Bronchial smooth muscle cell (primary cell): ENCODE measurements at places on chromosomes 12 and 14. TPM values are rescaled to one million over a fixed set of nuclear protein-coding genes. Genes with fewer than 3 reads are reported as not detected.

Gene PHETA1
- 3.9 and 5.8 TPM in 2 replicates for total RNA-seq

Gene SERPINA4
- not detected in 2 replicates for total RNA-seq

Gene CLEC2B
- total RNA-seq: 5.4 and 20.8 TPM in 2 replicates

Gene RFX4
- total RNA-seq: not detected in 2 replicates

Gene SAMD15
- 0.94 and 1.3 TPM in 2 replicates for total RNA-seq
